ENCODE measurements at places on chromosomes 13 and 19. TPM values are rescaled to one million over a fixed set of nuclear protein-coding genes. Genes with fewer than 3 reads are reported as not detected.

The SERTAD3 gene
- 17.4 TPM for total RNA-seq

The LILRA1 gene
- total RNA-seq: not detected

The C19orf85 gene
- total RNA-seq: not detected

The CLIP3 gene
- total RNA-seq: 3.4 TPM

The ERVK3-1 gene
- 40.6 TPM for total RNA-seq

The NBEA gene
- total RNA-seq: 9.6 TPM

The OXGR1 gene
- not detected for total RNA-seq

The NACC1 gene
- total RNA-seq: 39.3 TPM

The PRODH2 gene
- not detected for total RNA-seq

The STOML3 gene
- not detected for total RNA-seq

The C19orf67 gene
- total RNA-seq: not detected

The CNN2 gene
- 87.6 TPM for total RNA-seq

The SYNE4 gene
- 0.25 TPM for total RNA-seq

The MTUS2 gene
- 0.25 TPM for total RNA-seq

The TNFSF9 gene
- not detected for total RNA-seq

The GPC5 gene
- total RNA-seq: not detected

The LYPD3 gene
- not detected for total RNA-seq

The PTPRH gene
- 6.1 TPM for total RNA-seq

The HIF3A gene
- total RNA-seq: 1.1 TPM

The ZNF611 gene
- total RNA-seq: 11.6 TPM

The UHRF1 gene
- total RNA-seq: 21.1 TPM

The SIGLEC11 gene
- not detected for total RNA-seq

The CGB5 gene
- not detected for total RNA-seq

The BCL3 gene
- total RNA-seq: 11.6 TPM

The C19orf73 gene
- total RNA-seq: 1.1 TPM

The C1QTNF9 gene
- not detected for total RNA-seq
